Eye (tissue), 1 donor: ENCODE measurements at places on chromosomes 2 and 18.

GRCh38 chr2:218396688-218397462, 2.8 kb upstream of the CTDSP1 start:
- DNase-seq, result no peak

GRCh38 chr2:88307817-88308216, 137.7 kb downstream of the THNSL2 start:
- DNase-seq, result no peak

DNA sequence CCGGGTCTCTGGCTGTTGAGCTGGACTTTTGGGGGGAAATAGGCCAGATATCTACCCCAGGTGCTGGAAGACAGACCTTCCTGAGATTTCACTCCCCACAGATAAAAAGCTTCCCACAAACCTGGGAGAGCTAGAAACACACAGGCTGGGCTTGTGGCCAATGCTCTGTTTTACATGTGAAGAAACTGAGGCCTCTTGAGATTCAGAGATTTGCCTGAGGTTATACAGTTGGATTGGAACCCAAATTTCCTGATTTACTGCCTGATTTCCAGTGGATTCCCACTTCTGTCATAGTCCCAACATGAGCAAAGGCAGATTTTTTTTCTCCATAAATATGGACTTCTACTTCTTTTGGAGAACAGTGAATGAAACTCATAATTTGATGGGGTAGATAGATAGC, 360.2 kb downstream of the SETBP1 start:
- DNase-seq, result no peak

DNA sequence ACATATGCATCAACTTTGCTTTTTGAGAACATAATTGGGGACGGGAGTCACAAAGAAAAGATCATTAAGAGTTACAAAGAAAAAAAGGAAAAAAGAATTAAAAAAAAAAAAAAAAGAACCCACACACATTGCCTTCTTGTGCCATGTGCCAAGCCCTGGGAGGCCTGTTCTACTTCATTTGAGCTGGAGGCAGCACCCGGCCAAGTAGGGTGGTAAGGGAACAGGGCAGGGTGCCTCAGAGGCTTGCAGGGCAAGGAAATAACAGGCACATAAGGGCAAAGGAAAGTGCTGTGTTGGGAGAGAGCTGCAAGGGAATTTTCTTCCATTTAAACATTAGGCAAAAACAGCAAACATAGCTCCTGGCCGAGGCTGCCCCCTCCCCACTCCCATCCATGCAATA, 418.0 kb downstream of the TMEM182 start:
- DNase-seq, result no peak

- DNase-seq, result no peak
Measured at GRCh38 chr18:76979906-76980305, 152.7 kb downstream of the MBP start.

- peak; percentile 40 for DNase-seq
Measured at GRCh38 chr2:54954705-54955357, 95.4 kb downstream of the RTN4 start.

DNA sequence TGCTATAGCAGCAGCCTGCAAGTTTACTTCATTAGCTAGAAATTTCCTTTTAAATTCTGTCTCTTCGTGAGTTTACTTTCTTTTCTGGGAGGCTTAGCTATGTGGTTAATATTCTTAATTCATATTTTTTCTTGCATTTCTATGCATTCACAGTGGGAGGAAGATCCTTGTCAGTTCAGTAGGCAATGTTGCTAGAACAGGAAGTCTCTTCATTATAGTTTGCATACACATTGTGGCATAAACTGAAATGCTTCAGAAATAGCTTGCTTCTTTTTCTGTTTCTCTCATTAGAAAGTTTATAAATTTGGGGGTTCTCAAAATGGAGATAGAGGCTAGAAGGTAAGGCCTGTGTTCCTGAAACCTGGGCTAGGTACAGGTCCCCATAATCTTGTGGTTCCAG, 8.1 kb upstream of the ARHGAP15 start:
- no peak for DNase-seq
